Activated naive CD8-positive, alpha-beta T cell treated with anti-CD3 and anti-CD28 coated beads, Interleukin-2, amount 50 U/mL, for 16 hours (primary cell): ENCODE measurements at places on chromosomes 5 and 9.

DNA sequence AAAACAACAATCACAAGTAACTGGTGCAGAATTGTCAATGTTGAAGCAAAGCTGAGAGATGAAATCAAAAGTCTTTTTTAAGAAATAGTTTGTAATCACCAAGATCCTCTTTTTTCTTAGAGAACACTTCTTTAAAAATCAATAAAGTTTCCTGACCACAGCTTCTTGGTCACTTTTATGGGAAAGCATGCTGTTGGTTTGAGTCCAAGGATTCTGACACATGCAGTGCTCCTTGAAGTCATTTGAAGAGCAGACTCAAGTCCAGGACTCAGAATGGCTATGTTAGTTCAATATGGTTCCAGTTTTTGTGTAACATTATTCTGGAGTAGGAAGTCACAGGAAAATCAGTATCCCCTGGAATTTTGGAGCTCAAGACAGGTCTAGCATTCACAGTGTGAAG, 480.6 kb downstream of the NR2F1-AS1 start:
- no peak for DNase-seq

DNA sequence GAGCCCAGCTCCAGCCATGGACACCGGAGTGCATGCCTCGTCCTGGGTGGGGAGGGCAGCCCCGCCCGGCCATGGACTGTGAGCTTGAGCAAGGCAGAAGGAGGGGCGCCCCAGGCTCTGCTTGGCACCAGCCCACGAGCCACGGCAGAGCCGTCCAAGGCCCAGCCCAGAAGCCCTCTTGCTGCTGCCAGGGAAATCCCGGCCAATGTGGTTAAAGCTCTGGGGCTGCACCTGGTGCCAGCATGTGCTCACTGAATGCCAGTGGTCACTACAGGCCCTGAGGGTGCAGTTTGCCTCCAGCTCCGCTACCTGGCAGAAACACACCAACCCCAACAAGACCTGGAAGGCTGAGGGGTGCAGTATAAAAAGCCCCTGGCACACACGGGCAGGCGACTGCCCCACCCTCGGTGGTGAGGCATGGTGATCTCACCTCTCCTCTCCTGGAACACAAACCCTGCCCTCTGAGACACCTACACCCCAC, 11.8 kb downstream of the BRD3 start:
- DNase-seq = no peak

DNA sequence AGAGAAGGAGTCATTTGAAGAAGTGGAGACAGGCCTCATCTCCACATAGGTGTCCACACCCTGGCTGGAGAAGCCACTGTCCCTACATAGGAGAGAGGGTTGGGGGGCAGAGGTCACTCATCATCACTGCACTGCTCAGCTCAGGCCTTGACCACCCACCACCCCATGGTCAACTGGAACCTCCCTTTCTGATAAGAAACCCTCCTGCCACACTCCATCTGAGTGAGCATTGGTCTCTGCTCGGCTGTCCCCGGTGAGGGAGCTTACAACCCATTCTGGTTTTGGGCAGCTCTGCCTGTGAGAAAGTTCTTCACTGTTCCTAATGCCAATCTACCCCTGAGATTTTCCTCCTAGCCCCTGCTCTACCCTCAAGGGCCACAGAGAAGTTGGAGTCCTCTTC, 28.8 kb downstream of the CSF1R start:
- DNase-seq = no peak

- DNase-seq = no peak
Observed at GRCh38 chr9:91972711-91973110, 22.7 kb upstream of the ROR2 start.

GRCh38 chr5:113125371-113125770, 148.8 kb downstream of the DCP2 start:
- DNase-seq = no peak

- no peak for DNase-seq
Observed at GRCh38 chr9:90204128-90204831, 438.3 kb downstream of the DIRAS2 start.

DNA sequence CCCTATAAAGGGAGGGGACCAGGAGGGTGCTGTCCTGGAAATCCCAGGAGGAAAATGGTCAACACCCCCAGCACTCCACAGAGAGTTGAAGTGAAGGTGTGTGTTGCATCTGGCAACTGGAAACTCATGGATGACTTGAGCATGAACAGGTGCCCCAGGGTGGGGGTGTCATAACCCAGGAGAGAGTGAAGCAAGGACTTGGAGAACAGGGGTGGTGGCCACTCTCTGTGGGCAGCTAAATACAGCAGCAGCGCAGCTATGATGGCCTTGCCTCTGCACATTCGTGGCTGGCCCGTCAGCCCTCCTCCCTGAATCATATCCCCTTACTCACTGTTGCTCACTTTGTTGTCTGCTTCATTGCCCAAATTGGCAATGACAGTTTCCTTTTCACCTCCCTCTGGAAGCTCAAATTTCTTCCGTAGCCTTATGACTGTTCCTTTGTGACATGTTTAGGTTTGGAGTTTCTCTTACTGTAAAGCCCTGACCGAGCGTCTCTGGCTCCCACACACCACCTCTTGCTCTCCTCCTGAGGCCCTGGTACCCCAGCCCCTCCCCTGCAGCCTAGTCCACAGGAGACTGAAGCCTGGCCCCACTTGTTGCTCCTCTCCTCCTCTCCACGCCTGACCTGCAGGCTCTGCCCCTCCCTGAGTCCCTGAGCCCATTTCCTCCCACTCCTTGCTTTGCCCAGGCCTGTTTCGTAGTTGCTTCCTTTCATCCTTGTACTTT, 185.8 kb downstream of the CD180 start:
- no peak for DNase-seq

DNA sequence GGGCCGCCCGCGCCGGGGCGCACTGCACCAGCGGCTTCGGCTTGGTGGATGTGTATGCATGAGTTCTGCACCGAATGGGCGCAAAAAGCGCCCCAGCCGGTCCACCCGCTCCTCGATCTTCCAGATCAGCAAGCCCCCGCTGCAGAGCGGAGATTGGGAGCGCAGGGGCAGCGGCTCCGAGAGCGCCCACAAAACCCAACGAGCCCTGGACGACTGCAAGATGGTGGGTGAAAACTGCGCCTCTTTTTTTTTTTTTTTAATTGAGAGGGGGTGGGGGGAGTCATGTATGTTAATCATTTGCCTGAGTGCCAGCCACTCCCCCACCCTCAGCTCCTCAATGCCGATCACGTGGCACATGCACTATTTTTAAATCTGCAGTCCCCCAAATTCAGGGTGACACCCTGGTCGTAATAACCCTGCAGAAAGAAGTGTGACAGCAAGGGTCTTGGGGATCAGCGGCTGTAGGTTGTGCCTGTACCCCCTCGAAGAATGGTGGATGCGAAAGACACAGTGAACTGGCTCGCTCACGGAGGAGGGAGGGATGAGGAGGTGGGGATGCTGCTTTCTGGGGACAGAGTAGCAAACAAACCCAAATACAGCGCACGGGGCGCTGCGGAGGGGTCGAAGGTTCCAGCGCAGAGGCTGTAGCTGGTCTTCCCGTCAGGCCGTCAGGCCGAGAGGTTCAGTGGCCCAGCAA, 900 bp downstream of the RGS7BP start:
- DNase-seq = no peak

- no peak for DNase-seq
Observed at GRCh38 chr5:149561848-149562247, 10.6 kb upstream of the CSNK1A1 start.

DNA sequence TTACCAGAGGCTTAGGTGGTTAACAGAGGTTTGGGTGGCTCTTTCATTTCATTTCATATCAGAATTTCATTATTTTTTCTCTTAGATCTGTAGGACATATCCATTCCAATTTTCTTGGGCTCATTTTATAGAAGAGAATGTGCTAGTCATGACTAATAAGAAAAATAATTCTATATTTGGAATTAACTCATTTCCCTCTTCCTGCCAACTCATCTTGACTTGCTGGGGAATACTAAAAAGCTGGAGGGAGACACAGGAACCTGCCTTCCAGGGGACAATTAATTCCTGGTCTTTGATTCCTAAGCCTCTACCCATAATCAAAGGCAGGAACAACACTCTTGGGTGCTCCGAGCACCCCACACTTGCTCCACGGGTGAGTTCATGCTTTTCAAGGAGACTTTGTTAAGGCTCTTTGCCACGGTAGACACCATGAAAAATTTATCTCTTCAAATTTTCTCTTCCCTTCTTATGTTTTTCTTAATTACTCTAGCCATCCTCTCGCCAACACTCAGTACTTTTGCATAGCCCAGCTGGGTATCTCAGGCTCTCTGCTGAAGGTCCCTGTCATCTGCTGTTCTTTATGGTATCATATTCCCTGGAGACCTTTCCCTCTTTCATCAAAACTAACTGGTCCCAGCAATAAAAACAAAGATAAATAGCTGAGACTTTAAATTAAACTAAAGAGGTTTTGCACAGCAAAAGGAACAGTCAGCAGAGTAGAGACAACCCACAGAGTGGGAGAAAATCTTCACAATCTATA, 273.9 kb downstream of the NPR3 start:
- DNase-seq = no peak

GRCh38 chr5:74468421-74468820, 172.1 kb downstream of the ENC1 start:
- no peak for DNase-seq
